ENCODE measurements at places on chromosomes 5 and 9.

- DNase-seq = no peak
These were observed 99.1 kb downstream of the MACIR start for GRCh38 chr5:103357636-103358035.

GRCh38 chr5:117943541-117943940 is 1044.8 kb downstream of the DTWD2 start:
- no peak for DNase-seq

- DNase-seq = no peak
These were observed 44.7 kb upstream of the NDFIP1 start for GRCh38 chr5:142063878-142064331.

- DNase-seq = no peak
These were observed 108.6 kb upstream of the MINAR2 start for GRCh38 chr5:129639331-129639730.

GRCh38 chr9:126295516-126295915 is 31.1 kb upstream of the MVB12B start:
- DNase-seq = no peak

DNA sequence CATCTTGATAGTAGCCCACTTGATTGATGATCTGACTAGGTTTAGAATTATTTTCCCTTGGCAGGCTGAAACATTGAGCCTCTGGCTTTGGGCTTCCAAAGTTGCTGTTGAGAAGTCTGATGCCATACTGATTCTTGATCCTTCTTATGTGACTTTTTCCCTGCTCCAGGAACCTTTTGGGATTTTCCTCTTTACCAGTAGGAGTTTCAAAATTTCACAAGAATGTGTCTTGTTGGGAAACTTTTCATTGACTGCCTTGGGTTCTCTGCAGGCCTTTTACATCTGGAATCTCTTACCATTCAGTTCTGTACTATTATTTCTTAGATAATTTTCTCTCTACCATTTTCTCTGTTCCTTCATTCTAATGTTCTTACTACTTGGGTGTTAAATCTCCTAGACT is 20.0 kb downstream of the STC2 start:
- DNase-seq = no peak

DNA sequence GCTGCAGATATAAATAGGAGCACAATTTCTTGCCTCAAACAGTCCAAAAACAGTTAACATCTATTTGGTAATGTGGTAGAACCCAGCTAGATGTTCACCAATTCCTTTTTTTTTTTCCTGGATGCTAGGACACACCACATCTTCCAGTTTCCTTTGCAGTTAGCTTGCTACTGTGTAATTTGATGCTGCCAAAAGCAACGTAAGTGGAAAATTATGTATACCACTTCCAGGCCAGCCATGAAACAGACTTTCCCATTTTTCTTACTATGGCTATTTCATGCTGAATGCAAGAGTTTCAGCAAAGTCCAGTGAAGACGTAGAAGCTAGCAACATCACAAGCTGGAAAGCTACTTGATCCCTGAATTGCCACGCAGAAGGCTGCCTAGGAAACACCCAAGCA is 667.2 kb downstream of the TLE1 start:
- no peak for DNase-seq

DNA sequence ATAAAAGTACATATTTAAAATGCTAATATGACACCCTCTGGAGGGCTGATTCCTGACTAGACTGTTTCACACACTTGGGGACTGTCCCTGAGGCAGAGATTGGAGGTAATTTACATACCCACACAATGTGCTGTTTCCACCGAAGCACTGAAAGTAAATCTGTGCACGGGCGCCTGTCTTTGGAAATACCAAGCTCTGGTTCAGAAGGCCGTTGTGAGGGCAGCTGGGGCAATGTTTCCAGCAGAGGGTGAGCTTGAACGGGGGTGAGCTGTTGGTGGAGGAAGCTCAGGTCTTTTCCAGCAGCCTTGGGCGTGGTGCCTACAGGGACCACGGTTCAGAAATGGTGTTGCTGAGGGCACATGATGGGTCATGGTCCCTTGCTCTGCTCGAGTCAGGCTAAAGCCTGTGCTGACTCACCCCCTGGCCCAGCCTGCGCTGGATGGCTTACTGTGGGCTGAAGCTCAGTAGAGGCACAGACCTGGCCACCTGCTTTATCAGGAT is 25.8 kb upstream of the HMCN2 start:
- DNase-seq = no peak

Measured in activated naive CD4-positive, alpha-beta T cell (primary cell).